ENCODE measurements at places on chromosomes 12 and 14.

DNA sequence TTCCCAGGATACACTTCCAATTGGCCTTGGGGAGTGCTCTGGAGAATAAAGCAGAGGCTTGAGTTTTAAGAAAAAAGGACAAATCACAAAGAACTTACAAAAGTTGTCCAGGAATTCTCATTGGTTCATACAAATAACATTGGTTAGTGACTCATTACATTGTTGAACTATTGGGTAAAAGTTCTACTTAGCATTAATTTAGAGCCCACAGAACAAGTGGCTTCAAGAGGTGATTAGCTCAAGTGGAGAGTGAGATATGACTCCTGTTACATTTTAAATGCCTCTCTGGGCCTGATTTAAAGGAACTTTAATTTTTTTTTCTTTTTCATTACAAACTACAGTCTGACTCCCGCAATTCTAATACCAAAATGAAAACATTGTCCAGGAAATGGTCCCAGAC, 72.9 kb downstream of the ASCL4 start:
- DNase-seq: no peak

DNA sequence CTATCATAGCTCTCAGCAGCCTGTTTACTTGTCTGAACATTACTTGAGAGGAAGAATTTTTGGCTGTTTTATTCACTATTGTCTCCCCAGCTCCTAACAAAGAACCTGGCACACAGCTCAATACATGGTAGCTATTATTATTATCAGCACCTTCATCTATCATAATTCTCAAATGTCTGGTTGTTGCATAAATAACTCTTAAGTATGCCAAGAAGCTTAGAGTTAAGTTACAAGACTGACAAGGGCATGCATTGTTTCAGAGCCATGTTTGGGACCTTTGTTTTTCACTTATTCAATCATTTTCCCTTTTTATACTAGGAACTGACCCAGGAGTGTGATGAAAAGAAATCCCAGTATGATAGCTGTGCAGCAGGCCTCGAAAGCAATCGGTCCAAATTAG, 77.5 kb upstream of the ATP2A2 start:
- DNase-seq: no peak

- peak; percentile 44 for DNase-seq
These were observed 28.7 kb upstream of the P2RX4 start for GRCh38 chr12:121181181-121181580.

- DNase-seq: no peak
These were observed 672.4 kb upstream of the FLRT2 start for GRCh38 chr14:84857571-84857970.

- no peak for DNase-seq
These were observed 355.6 kb upstream of the KITLG start for GRCh38 chr12:88935856-88936255.

- DNase-seq: no peak
These were observed 127.5 kb downstream of the SMOC1 start for GRCh38 chr14:70006699-70007098.

- no peak for DNase-seq
These were observed 39.4 kb downstream of the IFNG-AS1 start for GRCh38 chr12:68028647-68029046.

- DNase-seq: no peak
These were observed 5.5 kb downstream of the KRT79 start for GRCh38 chr12:52828591-52829021.

- no peak for DNase-seq
These were observed 10.2 kb downstream of the BICD1 start for GRCh38 chr12:32116897-32117296.

- peak; percentile 34 for DNase-seq
These were observed 124.8 kb downstream of the SAMD4A start for GRCh38 chr14:54691525-54692283.

DNA sequence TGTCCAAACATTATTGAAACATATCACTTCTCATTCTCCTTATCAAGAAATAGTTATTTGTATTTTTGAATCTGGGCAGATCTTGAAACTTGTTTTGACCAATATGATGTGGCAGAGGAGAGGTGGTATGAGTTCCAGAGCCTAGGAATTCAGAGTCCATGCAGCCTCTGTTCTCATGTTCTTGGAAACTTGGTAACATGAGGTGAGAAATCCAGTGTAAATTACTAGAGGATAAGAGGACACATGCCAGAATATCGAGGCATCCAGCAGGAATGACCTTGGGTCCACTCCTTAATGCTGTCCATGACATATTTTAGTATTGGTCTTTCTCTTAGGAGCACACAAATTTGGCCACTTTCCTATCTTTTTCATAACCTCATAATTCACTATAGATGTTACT, 1374.6 kb downstream of the FSCB start:
- no peak for DNase-seq

DNA sequence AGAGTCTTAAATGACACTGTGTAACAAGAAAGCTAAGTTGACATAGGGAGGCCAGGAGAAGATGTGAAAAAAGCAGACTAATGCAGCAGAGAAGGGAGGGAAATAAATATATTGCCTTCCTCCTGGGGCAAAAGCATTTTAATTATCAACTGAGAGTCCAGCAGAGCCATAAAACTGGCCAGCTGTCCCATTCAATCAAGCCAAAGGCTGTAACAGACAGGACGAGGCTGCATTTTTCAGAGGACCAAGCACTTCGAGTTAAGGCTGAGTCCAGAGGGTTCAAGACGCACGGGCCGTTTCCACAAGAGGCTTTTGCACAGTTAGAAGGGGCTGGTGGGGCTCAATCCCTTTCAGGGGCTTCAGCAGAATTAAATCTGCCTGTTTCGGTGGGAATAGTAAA, 20.4 kb downstream of the MAP3K9 start:
- no peak for DNase-seq

DNA sequence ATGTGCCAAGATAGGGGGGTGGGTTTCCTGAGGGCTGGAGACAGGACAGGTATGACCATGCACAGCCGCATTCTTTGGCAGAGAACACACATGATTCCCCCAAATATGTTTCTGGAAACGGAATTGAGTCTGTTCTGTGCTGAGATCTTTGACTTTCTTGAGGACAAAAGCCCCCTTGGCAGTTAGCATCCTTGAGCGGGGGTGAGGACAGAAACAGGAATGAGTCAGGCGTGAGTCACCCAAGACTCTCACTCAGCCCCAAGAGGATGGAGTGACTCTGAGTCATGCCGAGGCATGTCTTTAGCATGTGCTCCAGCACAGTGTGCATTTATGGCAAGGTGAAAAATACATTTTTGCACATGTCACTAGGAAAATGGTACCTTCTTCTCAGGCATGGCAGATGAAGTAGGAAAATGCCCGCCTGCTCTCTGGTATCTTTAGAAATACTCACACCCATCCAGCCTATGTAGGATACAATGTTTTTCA, 52.1 kb downstream of the DAD1 start:
- DNase-seq: no peak

DNA sequence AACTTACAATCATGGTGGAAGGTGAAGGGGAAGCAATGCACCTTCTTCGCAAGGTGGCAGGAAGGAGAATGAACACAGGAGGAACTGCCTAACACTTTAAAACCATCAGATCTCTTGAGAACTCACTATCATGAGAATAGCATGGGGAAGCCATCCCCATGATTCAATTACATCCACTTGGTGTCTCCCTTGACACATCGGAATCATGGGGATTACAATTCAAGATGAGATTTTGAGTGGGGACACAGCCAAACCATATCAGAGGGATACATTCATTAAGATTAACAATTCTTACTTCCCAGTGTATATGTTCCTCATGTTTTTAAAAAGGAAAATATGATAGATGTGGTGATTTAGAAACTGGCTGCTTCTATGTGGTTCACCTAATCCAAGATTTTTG, 117.9 kb downstream of the PDE3A start:
- DNase-seq: no peak

- no peak for DNase-seq
These were observed 54.7 kb upstream of the OTOGL start for GRCh38 chr12:80044694-80045046.

DNA sequence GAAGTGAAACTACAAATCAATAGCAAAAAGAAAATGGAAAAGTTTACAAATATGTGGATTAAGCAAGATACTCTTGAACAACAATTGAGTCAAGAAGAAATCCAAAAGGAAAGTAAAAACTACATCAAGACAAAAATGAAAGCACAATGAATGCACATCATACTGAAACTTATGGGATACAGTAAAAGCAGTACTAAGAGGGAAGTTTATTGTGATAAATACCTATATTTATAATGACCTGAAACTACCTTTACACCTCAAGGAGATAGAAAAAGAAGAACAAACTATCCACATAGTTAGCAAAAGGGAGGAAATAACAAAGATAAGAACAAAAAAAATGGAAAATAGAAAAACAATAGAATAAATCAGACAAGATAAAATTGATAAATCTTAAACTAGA, 375.0 kb downstream of the TRHDE start:
- DNase-seq: no peak

Measured in substantia nigra (tissue), 51 donors.